ENCODE measurements at places on chromosomes 2 and 18. TPM values are rescaled to one million over a fixed set of nuclear protein-coding genes. Genes with fewer than 3 reads are reported as not detected.

GRCh38 chr18:72410399-72410798 is 133.7 kb downstream of the CBLN2 start:
- no peak for DNase-seq

DNA sequence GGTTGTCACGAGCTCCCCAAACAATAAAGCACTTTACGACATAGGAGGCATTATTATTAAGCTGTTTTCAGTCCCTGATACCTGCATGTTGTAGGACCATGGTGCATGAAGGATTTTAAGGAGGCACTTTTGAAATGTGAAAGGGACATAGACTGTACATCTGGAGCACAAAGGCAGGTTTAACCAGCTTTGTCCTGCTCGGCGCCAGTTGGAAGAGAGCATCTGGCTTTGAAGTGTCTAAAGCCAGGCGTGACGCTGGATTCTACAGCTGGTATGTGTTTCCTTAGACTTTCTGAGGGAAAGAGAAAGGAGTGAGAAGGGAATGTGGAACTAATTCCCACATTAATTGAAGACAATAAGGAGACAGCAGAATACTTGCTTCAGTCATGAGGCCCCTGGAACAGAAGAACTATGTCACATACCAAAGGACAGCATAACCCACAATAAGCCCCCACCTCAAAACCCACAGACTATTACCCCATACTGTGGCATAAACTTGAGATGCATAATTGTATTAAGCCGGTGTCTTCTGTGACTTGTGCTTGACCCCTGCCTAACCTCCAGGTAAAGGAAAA is 381.0 kb upstream of the MEX3C start:
- DNase-seq, result no peak

Gene CFAP221
- total RNA-seq, result not detected

DNA sequence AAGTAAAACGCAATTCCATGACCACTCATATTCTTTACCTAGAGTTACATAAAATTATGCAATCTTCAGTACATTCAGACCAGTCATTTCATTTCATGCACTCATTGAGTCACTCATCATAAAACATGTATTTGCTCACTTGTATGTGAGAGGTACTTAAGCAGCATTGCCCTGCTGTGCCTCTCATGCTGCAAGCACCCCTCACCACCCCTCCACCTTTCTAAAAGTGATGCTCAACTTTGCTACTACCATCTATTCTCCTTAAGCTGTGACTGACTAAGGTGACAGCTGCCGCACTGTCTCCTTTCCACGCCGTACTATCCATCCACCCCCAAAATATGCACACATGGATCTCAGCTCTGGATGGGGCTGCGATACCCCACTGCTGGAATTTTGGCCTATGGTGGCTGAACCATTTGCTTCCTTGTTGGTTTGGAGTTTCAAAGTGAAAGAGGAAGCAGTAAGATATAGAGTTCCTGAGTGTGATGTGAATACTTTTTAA is 7.2 kb downstream of the ARHGAP25 start:
- no peak for DNase-seq

Gene IKZF2
- 5.5 TPM for total RNA-seq

Gene ST8SIA5
- total RNA-seq, result 0.33 TPM

GRCh38 chr2:25821225-25822056 is 56.8 kb downstream of the ASXL2 start:
- no peak for DNase-seq

- no peak for DNase-seq
Measured at GRCh38 chr2:176664478-176664877, 395.2 kb downstream of the MTX2 start.

DNA sequence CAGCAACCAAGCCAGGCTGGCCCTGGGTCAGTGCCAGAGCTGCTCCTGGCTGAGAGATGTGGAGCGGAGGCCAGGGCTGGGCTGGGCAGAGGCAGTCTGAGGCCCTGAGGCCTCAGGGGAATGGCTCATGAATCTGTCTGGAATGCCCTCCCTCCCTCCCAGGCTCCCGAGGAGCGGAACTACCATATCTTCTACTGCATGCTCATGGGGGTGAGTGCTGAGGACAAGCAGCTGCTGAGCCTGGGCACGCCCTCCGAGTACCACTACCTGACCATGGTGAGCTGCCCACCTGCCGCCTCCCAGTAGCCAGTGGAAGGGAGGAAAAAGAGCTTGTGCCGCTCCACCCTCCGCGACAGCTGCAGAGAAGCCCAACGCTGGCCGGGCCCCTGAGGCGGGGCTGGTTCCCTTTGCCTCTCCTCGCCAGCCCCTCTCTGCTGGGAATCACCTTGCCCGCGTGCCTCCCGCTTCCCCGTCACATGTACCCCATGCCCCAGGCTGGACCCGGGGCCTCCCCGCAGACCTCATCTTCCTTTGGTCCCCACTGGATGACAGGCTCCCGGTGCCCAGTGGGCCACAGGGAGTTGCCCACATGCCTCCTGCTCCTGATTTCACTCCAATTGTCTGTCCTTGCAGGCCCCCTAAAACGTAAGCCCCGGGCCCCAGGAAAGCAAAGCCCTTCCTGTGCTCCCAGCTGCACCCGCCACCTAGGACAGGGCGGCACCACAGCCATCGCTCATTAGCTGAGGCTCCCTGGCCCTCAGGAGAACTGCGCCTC is 41.1 kb downstream of the MYO7B start:
- DNase-seq, result peak; percentile 75

DNA sequence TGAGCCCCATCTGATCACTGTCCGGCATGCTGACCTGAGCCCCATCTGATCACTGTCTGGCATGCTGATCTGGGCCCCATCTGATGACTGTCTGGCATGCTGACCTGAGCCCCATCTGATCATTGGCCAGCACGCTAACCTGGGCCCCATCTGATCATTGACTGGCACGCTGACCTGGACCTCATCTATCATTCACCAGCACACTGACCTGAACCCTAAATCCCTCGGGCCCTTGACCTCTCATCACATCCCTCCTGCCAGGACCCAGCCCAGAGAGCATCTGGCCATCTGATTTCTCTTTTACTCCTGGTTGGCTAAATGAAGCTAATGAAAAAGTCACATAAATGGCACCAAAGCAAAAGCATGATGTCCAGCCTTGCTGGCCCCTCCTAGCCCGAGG is 207.1 kb downstream of the NDUFA10 start:
- peak; percentile 44 for DNase-seq

DNA sequence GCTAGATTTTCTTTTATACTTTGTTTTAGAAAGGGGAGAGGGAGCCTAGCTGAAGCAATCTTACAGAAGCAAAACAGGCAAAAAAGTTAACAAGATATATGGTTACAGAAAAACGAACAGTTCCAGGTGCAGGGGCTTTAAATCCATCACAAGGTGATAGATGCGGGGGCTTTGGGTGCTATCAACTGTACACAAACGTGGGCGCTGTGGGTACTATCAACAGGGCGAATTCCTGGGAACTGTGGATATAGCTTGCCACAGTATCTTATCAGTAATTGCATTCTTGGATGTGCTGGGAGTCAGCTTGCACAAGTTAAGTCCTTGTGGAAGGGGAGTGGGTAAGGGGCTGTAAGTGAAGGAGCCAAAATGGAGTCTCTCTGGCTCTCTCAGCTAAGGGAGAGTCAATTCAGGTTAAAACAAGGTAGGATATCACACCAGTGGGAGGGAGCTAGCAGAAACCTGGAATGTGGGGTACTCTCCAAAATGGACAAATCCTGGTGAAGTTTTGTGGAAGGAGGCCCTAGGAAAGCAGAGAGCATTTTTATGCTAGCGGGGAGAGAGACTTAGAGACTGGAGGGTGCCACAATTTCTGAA is 325.8 kb upstream of the SPHKAP start:
- DNase-seq, result no peak

- no peak for DNase-seq
Measured at GRCh38 chr2:191030521-191031154, 16.7 kb upstream of the STAT1 start.

- no peak for DNase-seq
Measured at GRCh38 chr2:120206022-120206581, 17.1 kb downstream of the TMEM185B start.

Gene MBP
- total RNA-seq, result 24.0 TPM

GRCh38 chr2:17918789-17919188 is 40.3 kb downstream of the KCNS3 start:
- no peak for DNase-seq

DNA sequence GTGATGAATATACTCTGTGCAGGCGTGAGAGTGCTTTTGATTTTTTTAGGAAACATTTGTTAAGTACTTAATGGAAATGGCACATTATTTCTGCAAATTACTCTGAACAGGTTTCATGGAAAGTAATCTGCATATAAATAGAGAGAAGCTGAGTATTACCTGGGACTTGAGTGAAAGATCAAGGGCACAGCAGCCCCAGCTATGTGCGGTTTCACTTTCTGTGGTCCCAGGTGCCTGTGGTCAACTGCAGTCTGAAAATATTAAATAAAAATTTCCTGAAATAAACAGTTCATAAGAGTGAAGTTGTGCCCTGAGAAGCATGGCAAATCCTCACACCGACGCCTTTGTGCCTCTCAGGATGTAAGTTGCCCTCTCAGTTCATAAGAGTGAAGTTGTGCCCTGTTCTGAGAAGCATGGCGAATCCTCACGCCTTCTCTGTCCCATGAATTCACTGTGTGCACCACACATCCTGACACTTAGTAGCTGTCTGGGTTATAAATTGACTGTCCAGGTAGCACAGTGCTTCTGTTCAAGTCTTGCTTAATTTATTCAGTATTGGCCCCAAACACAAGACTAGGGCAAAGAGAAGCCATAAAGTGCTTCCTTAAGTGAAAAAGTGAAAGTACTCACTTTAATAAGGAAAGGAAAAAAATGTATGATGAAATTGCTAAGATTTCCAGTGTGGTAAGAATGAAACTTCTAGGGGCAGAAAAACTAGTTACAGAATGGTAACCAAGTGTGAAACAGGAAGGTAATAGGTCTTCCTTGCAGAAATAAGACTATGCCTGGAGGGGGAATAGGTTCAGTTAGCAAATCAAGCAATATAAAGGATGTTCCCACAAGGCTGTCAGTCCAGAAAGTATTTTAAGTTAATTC is 4.3 kb upstream of the SNTG2 start:
- no peak for DNase-seq

Gene KCNF1
- 0.16 TPM for total RNA-seq

Gene ANKRD30BL
- not detected for total RNA-seq

Gene ANKAR
- total RNA-seq, result 26.0 TPM

DNA sequence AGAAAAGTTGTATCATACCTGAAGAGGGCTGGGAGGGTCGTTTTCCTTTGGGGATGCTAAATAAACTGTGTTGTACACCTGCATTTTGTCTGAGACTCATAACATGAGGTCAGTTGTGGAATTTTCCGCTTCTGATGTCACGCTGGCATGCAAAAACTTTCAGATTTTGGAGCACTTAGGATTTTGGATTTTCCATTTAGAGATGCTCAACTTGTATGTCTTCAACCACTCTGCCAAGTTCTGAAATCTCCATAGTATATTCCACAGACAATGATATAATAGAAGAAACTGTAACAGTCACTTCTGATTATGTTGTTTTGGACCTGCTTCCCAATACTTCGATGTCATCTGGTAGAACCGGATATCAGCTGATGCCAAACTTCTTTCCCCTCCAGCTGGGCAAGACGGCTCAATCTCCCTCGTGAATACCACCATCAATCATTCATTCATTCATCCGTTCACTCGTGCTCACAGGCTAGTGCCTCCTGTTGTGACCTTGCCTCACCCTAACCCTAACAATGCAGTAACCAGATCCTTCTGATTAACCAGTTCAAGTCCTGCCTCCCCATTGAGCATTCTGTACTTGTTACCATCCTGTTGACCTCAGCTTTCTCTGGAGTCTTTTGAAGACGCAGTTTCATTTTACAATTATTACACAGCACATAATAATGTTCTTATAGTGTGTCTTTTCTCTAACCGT is 5.3 kb upstream of the PLEKHH2 start:
- DNase-seq, result no peak

Gene GATA6
- total RNA-seq, result 14.7 TPM

- DNase-seq, result peak; percentile 66
Measured at GRCh38 chr2:120675460-120676130, 60.1 kb upstream of the GLI2 start.

DNA sequence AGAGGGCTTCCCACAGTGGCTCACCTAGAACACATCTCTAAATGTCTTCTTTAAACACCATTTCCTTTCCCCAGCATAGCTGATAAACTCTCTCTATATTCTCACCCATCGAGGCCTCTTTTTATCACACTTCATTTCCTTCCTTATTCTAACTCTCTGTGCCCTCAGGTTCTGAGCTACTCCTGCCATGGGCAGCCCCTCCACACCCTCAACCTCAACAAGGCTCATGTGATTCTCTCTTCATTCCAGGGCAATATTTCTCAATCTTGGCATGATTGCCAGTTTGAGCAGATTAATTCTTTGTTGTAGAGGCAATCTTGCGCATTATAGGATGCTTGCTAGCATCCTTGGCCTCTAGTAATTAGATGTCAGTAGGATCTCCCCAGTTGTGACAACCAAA is 999.1 kb downstream of the TSN start:
- no peak for DNase-seq

GRCh38 chr2:183229386-183229785 is 105.1 kb downstream of the NUP35 start:
- no peak for DNase-seq

Gene CAPN13
- not detected for total RNA-seq

DNA sequence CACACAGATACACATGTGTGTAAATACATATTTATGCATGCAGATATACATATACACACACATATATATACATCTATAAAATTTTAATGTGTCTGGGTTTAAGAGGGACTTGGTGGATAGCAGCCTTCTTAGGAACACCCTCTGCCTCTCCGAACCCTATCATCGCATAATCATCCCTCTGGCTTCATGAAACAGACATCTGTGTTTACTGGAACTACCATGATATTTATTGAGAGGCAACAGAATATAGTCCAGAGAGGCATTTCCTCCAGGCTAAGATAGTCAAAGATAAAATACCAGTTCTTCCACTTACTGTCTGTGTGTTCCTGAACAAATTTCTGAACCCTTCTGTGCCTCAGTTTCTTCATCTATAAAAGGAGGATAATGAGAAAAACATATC is 239.0 kb upstream of the FANCL start:
- DNase-seq, result no peak

DNA sequence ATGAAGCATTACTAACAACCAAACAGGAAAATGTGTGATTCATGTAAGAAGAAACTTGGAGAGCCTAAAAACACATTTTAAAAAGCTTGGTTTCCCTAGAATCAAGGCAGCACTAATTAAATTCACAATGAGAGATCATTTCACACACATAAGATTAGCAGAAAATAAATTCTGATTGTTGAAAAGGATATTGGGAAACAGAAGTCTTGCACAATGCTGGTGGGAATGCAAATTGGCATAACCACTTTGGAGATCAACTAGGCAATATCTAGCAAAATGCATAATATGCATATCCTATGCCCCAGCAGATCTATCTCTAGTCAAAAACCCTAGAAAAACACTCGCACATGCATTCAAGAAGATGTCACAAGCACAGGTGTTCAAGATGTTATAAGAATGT is 75.3 kb upstream of the SIX3 start:
- DNase-seq, result no peak

DNA sequence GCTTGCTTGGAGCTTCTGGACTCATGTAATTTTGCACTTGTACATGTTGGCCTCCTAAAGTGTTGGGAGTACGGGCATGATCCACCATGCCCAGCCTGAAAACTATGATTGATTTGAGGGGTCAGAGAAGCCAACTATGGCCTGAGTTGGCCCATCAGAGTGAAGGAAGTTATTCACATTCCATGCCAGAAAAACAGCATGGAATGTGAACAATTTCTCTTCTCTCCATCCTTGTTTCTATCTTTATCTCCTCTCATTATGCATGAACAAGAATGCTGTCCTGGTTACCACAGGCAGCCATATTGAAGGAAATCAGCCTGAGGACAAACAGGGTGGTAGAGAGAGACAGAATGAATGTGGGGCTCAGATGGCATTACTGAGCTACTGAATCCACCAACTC is 3.5 kb upstream of the CD226 start:
- DNase-seq, result no peak

Gene MOGAT1
- not detected for total RNA-seq

GRCh38 chr2:216606551-216607276 is 26.5 kb upstream of the IGFBP2 start:
- no peak for DNase-seq

Gene C2orf80
- total RNA-seq, result not detected
